Muscle of leg (tissue), 16 donors: ENCODE measurements at places on chromosomes 3 and 15. TPM values are rescaled to one million over a fixed set of nuclear protein-coding genes. Genes with fewer than 3 reads are reported as not detected.

GRCh38 chr3:40763807-40764206, 239.0 kb downstream of the ZNF621 start:
- H3K27me3 ChIP-seq = no peaks in the 10 kb centered on the region
- no peak overlapping the region for H3K4me3 ChIP-seq
- DNase-seq = no peak

DNA sequence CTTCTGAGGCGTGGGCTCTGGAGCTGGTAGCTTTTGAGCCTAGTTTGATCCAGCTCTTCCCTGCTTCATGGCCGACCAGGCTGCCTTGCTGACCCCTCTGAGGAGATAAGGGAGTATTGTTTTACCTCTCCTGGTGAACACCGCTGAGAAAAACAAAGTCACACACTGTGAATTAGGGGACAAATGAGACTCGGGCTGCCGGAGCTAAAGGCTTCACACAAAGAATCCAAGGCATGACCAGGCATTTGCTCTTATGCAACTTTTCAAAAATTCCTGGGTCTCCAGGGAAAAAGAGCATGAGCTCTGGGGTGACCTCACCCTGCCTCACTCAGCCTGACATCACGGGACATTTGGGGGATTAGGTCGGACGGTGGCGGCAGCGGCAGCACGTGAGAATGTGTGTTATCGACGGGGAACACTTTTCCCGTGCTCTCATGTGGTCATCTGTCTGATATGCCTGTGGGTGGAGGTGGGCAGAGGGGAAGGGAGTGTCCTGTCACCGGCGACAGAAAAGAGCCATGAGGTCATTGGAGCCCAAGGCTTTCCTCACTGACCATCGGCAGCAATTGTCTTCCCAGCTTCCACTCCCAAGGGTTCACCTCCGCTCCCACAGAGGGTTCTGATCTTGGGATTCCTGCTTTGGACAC, 61.0 kb downstream of the TMEM44 start:
- H3K4me3 ChIP-seq = no peak overlapping the region
- peak; percentile 39 for DNase-seq
- H3K27ac ChIP-seq = peak overlapping the region; percentile 29
- H3K36me3 ChIP-seq = no peaks in the 10 kb centered on the region
- H3K4me1 ChIP-seq = peaks cover 14% of the 10 kb centered on the region

DNA sequence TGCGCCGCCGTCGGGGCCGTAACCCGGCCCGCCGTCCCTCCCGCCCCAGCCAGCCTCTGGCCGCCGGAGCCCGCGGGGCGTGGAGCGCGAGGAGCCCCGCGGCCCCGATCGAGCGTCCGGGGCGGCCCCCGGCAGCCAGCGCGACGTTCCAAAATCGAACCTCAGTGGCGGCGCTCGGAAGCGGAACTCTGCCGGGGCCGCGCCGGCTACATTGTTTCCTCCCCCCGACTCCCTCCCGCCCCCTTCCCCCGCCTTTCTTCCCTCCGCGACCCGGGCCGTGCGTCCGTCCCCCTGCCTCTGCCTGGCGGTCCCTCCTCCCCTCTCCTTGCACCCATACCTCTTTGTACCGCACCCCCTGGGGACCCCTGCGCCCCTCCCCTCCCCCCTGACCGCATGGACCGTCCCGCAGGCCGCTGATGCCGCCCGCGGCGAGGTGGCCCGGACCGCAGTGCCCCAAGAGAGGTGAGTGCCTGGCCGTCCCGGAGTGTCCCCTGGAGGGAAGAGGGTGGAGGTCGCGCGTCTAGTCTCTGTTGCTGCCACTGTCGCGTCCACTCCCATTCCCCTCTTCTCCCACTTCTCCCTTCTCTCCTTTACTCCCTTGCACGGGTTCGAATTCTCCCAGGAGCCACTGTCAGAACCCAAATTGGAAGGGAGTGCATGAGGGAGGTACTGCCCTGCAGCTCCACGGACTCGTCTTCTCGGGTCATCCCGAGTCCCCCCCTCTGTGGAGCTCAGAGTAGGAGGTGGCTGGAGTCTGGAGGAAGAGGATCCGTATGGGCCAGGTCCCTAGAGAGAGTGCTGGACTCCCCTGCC, 585 bp downstream of the CSK start:
- peaks cover 73% of the 10 kb centered on the region for H3K4me1 ChIP-seq
- peaks cover 3% of the 10 kb centered on the region for H3K27me3 ChIP-seq
- peak; percentile 59 for DNase-seq
- peaks cover 22% of the 10 kb centered on the region for H3K36me3 ChIP-seq
- H3K27ac ChIP-seq = peak overlapping the region; percentile 18

DNA sequence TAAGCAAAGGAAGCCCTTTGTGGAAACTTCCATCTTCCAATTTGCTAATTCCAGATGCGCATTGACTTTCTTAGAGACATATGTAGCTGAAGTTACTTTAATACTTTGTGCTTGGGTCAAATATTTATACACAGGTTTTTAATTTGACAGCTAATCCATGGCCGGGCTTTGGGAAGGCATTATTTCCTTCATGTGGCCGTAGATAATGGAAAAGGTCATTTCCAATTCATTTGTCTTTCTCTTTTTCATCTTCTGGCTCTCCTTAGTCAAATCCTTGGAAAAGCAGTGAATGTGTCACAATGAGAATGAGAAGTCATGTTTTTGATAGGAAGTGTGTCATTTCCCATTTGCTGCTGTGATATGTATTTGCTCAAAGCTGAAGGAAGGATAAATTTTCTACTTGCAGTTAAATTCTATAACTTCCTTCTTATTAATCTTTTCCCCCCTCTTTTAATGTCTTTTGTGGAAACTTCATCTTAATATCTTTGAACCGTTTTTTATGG, 323.3 kb downstream of the CLSTN2 start:
- DNase-seq = no peak
- H3K36me3 ChIP-seq = no peaks in the 10 kb centered on the region
- no peaks in the 10 kb centered on the region for H3K27me3 ChIP-seq
- H3K27ac ChIP-seq = no peak overlapping the region

DNA sequence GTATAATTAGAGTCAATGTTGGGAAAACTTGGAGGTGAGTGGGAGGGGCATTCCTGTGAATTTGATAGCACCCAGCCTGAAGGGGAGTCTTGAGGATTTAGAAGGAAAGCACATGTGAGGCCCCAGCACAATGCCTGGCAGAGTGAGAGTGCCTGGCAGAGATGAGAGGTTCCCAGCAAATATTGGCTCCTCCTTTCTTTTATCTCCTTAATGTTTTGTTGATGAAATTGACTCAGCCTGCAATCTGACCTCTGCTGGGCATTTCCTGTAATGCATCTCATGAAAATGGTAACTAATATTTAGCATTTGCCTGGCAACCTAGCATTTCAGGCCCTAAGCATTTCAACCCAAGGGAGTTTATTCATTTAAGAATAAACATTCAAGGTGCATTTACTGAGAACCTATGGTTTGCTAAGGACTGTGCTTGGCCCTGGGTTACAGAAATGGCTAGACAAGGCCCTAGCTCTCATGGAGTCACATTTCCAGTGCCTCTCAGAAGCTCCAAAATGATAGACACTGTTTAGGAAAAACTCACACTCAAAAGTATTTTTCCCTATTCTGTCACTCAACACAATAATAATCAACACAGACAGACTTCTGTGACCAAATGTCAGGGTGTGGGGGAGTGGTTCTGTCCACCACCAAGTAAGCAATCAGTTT, 19.0 kb downstream of the PDHB start:
- peak; percentile 73 for DNase-seq
- H3K4me3 ChIP-seq = no peak overlapping the region
- H3K36me3 ChIP-seq = peaks cover 31% of the 10 kb centered on the region

DNA sequence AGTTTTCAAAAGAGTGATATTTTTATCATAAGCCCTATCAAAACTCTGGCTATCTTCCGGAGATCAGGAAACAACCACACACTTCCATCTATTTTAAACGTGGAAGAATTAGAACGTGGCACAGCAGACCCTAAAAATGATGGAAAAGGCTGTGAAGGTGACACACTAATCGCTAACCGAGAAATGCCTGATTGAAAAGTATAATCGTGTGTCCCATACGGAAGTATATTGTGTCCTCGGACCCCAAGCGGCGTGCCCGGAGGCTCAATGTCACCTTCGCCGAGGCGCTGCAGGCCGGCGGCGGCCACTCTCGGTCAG, 642 bp downstream of the COX5A start:
- H3K36me3 ChIP-seq = peaks cover 5% of the 10 kb centered on the region
- H3K4me3 ChIP-seq = peak overlapping the region; percentile 97
- H3K27me3 ChIP-seq = no peaks in the 10 kb centered on the region
- no peak for DNase-seq
- H3K4me1 ChIP-seq = peaks cover 13% of the 10 kb centered on the region

GRCh38 chr15:88322461-88322860, 65.9 kb upstream of the NTRK3 start:
- no peak for DNase-seq
- H3K4me1 ChIP-seq = no peaks in the 10 kb centered on the region
- no peaks in the 10 kb centered on the region for H3K36me3 ChIP-seq
- no peak overlapping the region for H3K4me3 ChIP-seq

Gene BCL6
- 12.1 TPM for total RNA-seq

- H3K4me3 ChIP-seq = no peak overlapping the region
- peak; percentile 68 for DNase-seq
- H3K27ac ChIP-seq = peak overlapping the region; percentile 65
- H3K27me3 ChIP-seq = no peaks in the 10 kb centered on the region
- H3K4me1 ChIP-seq = no peaks in the 10 kb centered on the region
- H3K36me3 ChIP-seq = no peaks in the 10 kb centered on the region
Measured at GRCh38 chr3:21274079-21274571, 476.9 kb downstream of the ZNF385D start.

- no peaks in the 10 kb centered on the region for H3K4me1 ChIP-seq
- H3K27me3 ChIP-seq = peaks cover 4% of the 10 kb centered on the region
- no peaks in the 10 kb centered on the region for H3K36me3 ChIP-seq
- no peak for DNase-seq
Measured at GRCh38 chr3:195048059-195048905, 222.7 kb downstream of the XXYLT1 start.

GRCh38 chr15:77599899-77600298, 32.8 kb downstream of the LINGO1 start:
- peak; percentile 65 for DNase-seq
- no peak overlapping the region for H3K4me3 ChIP-seq
- H3K27me3 ChIP-seq = no peaks in the 10 kb centered on the region
- H3K4me1 ChIP-seq = peaks cover 19% of the 10 kb centered on the region
- no peak overlapping the region for H3K27ac ChIP-seq

Gene TTLL13
- total RNA-seq = 0.09 TPM

Gene SLC12A1
- total RNA-seq = not detected

Gene TRAIP
- 4.5 TPM for total RNA-seq

Gene TP63
- 7.0 TPM for total RNA-seq

DNA sequence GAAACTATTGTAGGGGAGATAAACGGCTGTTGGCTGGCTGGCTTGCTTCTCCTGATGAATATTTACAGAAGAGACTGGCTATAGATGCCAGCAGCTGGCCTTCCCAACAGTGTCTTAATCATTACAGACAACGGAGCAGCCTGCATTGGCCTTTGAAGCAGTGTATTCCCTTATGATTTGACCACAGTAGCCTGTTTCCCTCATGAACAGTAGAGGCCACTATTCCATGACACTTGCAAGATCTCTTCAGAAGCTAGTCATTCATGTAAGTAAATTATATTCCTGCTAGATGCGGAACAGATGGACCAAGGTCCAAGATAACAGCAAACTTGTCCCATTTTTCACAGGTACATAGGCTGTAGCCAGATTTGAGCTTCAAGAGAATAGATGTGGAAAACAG, 47.3 kb downstream of the TMCO5A start:
- H3K4me1 ChIP-seq = peaks cover 15% of the 10 kb centered on the region
- H3K27ac ChIP-seq = no peak overlapping the region
- H3K4me3 ChIP-seq = no peak overlapping the region
- H3K27me3 ChIP-seq = no peaks in the 10 kb centered on the region
- H3K36me3 ChIP-seq = no peaks in the 10 kb centered on the region

GRCh38 chr15:39095218-39095879, 485.5 kb upstream of the THBS1 start:
- H3K4me3 ChIP-seq = no peak overlapping the region
- peaks cover 3% of the 10 kb centered on the region for H3K4me1 ChIP-seq
- H3K27me3 ChIP-seq = no peaks in the 10 kb centered on the region

Gene DIPK2A
- 16.3 TPM for total RNA-seq

Gene MYZAP
- 2.9 TPM for total RNA-seq

Gene PODXL2
- 5.8 TPM for total RNA-seq

DNA sequence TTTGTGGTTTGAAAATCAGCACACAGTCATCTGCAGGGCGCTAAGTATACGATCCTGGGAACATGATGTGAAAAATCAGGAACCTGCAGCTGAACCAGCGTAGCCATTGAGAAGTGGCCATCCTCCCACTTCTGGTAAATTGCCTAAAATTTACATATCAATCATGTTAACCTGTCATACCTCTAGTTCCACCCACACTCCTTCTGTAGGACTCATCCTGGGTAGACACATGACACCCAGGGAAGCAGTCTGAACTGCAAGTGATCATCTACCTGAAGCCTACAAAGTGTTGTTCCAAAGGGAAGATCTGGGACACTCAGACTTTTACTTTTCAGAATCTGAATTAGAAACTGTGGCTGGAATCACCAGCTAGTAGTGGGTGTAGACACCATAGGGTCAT, 5.5 kb upstream of the PSMD6 start:
- DNase-seq = no peak
- no peaks in the 10 kb centered on the region for H3K36me3 ChIP-seq
- H3K4me1 ChIP-seq = peaks cover 3% of the 10 kb centered on the region
- no peak overlapping the region for H3K27ac ChIP-seq
- peaks cover 2% of the 10 kb centered on the region for H3K27me3 ChIP-seq

- no peaks in the 10 kb centered on the region for H3K36me3 ChIP-seq
- no peak overlapping the region for H3K4me3 ChIP-seq
- H3K27ac ChIP-seq = no peak overlapping the region
- H3K4me1 ChIP-seq = peaks cover 4% of the 10 kb centered on the region
Measured at GRCh38 chr3:15399970-15400369, 27.4 kb downstream of the METTL6 start.

- no peak overlapping the region for H3K4me3 ChIP-seq
- DNase-seq = no peak
- H3K27me3 ChIP-seq = no peaks in the 10 kb centered on the region
- H3K27ac ChIP-seq = no peak overlapping the region
- peaks cover 2% of the 10 kb centered on the region for H3K4me1 ChIP-seq
Measured at GRCh38 chr3:66344848-66345578, 124.2 kb downstream of the SLC25A26 start.

DNA sequence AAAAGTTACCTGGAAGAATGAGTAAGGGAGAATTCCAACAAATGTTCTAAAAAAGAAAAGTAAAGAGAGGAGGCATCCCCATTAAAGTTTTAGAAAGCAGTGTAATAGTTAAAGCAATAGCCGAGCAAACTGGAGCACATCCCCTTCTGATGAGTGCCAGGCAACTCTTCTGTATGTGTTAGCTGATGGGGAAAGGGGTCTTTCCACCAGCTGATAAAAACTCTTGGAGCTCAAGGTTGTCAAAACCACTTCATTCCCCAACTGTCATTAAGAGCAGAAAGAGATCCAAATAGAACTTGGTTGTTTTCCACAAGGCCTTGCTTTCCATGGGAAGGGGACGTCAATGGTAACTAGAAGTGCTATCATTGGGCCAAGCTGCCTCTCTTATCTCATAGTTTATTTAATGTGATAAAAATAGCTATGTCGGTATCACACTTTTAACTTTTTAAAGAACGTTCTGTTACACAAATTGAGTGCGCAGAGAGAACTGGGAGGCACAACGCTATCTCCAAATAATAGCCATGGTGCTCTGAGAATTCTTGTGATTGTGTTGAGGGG, 116.9 kb downstream of the POLR2M start:
- no peak for DNase-seq
